ENCODE measurements at places on chromosomes 16 and 17.
A peak's percentile ranks its signal among the peaks of the same experiment; 100 is the strongest.

DNA sequence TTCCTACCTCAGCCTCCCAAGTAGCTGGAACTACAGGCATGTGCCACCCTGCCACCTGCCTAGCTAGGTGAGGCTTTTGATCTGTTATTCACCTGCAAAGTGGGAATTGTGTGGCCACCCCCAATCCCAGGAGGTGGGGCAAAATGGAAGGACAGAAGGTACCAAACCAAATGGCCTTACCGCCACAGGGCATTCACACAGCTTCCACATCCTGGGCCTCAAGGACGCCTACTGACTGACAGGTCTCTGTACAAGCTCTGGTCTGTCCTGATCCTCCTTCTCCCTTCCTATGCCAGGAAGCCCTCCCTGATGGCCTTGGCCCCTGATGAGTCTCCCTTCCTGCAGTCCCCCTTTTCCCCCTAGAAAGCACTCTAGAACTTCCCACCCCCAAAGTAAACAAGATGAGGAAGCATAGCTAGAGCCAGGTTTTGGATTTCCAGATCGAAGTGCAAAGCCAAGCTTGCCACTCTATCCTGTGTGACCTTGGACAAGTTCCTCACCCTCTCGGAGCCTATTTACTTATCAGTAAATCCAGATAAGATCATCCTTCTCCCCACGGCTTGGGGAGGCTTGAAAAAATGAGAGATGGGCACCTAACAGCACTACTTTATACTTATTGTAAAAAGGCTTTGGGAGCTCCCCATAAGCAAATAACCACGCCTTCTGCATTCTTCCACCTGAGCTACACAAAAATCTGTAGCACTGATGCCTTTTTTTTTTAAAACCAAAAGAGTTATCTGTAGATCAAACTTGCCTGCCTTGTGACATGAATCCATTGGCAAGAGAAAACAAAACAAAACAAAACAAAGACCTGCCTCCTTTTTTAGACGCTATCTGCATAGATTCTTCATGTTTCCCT lies 4.5 kb downstream of the PLLP start:
- no peak for DNase-seq

DNA sequence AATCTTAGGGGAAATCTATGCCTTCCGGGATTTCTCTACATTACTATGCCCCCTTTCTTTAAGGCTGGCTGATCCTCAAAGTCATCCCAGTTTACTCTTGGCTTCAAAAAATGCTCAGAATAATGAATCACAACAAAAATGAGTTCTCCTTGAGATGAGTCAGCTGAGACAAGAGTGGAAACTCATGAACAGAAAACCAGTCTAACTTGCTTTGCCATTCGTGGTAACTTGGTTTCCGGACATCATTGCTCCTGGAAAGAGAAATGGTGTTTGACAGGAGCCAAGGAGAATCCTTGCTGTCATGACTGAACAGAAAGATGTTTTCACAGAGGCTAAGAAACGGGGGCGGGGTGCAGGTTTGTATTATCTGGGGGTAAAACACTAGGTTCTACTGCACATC lies 435.6 kb upstream of the DYNLRB2 start:
- no peak for DNase-seq

DNA sequence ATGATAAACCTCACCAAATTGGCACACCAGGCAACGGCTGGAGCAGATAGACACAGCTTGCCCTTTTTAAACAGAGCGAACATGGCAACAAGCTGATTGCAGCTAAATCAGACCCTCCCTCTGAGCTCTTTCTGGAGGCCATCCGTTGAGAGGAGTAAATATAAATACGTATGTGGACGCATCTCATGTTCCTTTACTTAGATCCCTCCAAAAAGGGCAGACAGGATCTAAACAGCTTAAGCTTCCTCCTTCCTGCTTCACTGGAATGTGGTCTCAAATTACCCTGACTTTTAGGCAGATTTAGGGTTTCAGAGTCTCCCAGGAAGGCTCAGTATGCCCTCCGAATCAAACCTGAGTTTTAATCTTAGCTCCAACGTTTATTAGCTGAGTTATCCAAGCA lies 204.7 kb upstream of the GOT2 start:
- DNase-seq, result no peak

GRCh38 chr17:61431594-61432311 lies 20.5 kb upstream of the TBX4 start:
- DNase-seq, result no peak

GRCh38 chr16:17171250-17172143 lies 299.3 kb downstream of the XYLT1 start:
- no peak for DNase-seq

DNA sequence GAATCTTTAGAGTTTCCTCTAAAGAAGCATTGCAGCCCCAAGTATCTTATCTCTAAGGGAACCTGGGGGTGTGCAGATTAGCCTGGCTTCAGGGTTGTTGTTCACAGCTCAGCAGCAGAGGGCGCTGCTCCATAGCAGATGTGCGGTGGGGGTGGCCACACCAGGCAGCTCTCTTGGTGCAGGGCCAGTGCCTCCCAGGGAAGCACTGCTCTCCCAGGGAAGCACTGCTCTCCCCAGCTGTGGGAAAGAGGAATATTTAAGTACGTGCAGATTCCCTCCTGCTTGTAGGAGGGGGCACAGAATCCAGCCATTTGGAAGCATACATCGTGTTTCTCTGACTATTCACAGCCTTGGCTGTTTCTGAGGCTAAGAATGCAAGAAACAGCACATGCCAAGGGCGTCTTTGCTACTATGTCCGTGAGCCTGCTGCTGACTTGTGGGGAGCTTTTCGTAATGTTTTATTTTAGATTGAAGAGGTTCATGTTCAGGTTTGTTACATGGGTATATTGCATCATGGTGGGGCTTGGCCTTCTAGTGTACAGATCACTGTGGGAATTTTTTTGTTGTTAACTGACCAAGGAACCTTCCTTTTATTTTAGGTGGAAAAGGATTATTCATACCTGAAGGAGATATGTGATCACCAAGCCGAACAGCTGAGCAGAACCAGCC lies 217.8 kb downstream of the SPECC1 start:
- peak; percentile 51 for DNase-seq

All from activated T-helper 1 cell treated with Interleukin-2 at 50 U/mL for 16 hours (primary cell).